ENCODE measurements at places on chromosomes 13 and 19. TPM values are rescaled to one million over a fixed set of nuclear protein-coding genes. Genes with fewer than 3 reads are reported as not detected.

- no peak for DNase-seq
Measured at GRCh38 chr19:55858401-55858800, 22.1 kb downstream of the NLRP4 start.

DNA sequence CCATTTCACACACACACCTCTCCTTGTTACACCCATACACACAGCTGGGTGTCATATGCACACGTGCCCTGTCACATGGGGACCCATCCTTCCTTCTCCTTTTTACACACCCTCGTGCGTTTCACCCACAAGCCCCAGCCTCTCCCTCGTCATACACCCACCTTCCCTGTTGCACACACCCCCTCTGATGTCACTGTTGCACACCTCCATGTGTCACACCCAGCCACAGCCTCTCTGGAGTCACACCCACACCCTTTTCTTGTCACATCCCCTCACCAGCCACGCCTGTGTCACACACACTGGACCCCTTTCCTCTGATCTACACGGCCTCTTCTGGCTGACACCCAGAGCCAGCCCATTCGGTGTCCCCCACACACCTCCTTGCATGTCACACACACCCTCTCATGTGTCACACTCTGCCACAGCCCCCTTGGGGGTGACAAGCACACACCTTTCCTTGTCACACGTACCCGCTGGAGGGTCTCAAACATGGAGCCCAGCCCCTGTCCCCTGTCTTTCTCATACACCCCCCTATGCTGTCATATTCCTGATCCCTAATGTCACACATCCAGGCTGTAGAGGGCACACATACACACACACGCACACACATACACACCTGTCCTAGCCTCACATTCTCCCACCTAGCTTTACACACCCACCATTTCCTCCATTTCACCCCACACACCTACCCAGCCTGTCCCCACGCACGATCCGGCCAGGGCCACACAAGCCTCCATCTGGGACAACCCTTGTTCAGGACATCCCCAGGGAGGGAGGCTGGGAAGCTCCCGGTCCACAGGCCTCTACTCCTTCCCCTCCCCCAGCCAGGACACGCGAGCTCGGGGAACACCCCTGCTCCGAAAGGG lies 1.4 kb downstream of the NOVA2 start:
- peak; percentile 6 for DNase-seq

DNA sequence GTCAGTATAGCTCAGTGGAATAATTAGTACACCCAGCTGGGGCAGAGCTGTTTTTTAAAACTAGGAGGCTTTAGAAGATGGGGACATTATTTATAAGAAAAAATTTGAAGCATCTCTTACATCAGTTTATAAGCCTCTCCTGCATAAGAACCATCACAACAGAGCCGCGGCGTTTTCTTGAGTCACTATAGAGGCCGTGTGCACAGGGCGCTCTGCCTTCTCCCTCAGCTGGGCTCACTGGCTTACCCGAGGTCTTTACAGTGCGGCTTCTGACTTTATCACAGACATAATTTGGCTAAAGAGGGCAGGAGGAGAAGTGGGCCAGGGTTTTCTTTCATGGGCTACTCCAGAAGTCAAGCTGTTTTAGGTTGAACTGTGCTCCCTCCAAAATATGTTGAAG lies 135.5 kb upstream of the RNF113B start:
- no peak for DNase-seq

Gene TIMM50
- 131 TPM for total RNA-seq

DNA sequence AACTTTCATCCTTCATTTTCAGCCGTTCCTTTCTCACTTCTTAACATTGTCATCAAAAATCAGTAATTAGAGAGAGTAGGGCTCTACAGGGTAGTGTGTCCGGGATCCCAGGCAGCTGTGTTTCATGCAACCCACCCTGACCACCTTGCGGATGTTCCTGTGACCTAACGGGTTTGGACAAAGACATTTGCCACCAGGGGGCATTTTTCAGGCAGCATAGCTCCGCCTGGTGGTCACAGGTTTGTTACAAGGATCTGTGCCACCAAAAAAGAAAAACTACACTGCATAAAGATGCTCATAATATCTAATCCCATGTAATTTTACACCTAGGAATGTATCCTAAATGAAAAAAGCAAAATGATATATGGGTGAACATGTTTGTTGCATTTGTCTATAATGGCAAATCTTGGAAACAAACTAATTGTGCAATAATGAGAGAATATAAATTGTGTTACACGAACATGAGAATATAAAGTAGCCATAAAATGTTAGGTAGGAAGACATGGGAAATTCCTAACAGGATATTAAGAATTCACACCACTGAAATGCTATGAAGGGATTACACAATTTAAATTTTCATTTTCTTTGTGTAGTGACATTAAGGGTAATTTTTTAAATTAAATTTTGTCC lies 123.0 kb downstream of the SLC7A1 start:
- peak; percentile 6 for DNase-seq

Gene GNG7
- total RNA-seq: 0.40 TPM

DNA sequence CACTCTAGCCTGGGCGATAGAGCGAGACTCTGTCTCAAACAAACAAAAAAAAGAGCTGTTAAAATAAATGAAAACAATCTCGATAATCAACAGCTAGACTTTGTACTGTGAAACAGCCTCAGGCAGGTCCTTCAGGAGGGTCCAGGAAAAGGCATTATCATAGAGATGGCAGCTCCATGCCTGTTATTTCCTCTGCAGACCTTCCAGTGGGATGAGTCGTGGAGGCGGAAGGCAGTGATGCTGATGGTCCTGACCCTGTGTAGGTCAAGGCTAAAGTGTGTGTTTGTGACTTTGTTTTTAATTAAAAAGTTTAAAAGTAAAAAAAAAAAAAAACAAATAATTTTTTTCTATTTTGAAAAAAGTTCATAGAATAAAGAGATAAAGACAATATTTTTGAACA lies 117.4 kb downstream of the TNFRSF19 start:
- DNase-seq: no peak

Gene ZNF285
- total RNA-seq: 1.0 TPM

GRCh38 chr19:48415395-48415794 lies 21.9 kb downstream of the GRIN2D start:
- peak; percentile 69 for DNase-seq

DNA sequence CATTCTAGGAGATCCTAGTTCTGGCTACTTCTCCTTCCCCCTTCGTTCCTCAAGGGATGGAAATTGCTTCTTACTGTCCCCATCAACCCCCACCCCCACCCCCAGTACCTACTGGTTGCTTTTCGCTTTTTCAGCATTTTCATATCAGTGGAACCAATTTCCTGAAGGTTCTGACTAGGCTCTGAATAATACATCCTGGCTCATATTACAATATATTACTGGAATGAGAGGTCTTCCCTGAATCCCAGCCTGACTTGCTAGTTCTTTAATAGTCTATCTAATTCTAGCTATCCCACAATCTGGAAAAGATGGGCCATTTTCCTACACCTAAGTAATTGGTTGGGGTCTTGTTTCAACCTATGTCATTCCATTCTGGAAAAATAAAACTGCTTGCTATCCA lies 207.4 kb downstream of the COG6 start:
- no peak for DNase-seq

Gene BLOC1S3
- total RNA-seq: 12.4 TPM

- DNase-seq: no peak
Measured at GRCh38 chr13:76764429-76764828, 121.8 kb downstream of the KCTD12 start.

Gene ATXN8OS
- total RNA-seq: not detected

GRCh38 chr19:3975144-3975543 lies 4.2 kb upstream of the DAPK3 start:
- DNase-seq: no peak

Data from CD8-positive, alpha-beta memory T cell (primary cell).